Activated T-cell treated with anti-CD3 and anti-CD28 coated beads for 1 hour (primary cell): ENCODE measurements at places on chromosomes 7 and 10.

- DNase-seq = no peak
Observed at GRCh38 chr7:2086229-2086628, 146.5 kb downstream of the MAD1L1 start.

DNA sequence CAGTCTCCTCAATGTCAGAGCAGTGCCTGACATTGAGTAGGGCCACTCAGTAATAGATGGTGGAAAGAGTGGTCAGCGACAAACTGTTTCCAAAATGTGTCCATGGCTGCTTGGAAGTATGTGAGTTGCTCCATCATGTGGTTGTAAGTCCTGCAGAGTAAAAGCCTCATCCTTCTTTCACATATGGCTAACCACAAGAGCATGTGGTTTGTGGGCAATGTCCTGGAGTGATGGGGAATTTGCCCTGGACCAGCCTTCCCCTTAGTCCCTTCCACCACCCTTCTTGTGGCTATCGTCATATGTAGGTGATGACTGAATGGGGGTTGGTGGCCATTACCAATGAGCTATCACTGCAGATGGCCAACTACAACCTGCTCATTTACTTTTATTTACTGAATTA, 33.0 kb upstream of the PLXNA4 start:
- DNase-seq = no peak

DNA sequence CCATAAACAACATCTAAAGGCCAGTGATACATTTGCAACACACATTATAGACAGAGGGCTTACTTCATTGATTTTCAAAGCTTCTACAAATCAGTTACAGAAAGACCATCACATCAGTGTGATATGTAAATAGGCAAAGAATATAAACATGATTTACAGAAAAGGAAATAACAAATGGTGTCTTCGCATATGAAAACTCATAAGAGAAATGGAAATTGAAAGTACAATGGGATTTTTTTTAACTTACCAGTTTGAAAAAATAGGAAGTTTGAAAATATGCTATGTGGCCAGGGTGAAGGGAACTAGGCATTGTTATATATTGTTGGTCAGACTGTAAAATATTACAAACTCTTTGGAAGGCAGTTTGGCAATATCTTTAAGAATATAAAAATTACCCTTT, 27.3 kb downstream of the SEC23IP start:
- no peak for DNase-seq

DNA sequence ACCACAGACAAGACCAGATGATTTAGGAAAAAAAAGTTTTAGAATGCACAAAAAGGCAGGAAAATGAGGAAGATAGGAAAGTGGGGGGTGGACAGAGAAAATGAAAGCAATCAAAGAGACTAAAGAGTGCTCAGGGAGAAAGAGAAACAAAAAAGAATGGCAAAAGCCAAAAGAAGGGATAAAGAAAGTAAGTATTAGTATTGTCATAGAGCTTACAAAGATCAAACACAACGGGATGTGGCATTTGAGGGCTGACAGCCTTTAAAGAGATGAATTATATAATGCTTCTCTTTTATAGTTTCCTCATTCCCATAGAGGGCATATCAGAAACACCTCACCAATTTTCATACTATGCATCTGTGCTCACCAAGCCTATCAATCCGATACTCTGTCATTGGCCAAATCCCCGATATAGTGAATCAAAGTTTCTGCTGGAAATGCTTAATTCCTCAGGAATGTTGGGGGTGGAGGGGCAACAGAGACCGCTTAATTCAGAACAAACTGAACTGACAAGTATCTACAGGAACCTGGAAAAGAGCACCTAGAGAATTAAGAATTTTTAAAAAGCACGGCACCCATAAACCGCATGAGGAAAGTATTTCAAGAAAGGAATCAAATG, 2.7 kb downstream of the COG5 start:
- no peak for DNase-seq

GRCh38 chr7:14937581-14937980, 35.0 kb upstream of the DGKB start:
- no peak for DNase-seq

- DNase-seq = no peak
Observed at GRCh38 chr10:4648999-4649398, 177.0 kb upstream of the AKR1E2 start.

GRCh38 chr10:124470544-124471434, 9.2 kb downstream of the LHPP start:
- DNase-seq = no peak

DNA sequence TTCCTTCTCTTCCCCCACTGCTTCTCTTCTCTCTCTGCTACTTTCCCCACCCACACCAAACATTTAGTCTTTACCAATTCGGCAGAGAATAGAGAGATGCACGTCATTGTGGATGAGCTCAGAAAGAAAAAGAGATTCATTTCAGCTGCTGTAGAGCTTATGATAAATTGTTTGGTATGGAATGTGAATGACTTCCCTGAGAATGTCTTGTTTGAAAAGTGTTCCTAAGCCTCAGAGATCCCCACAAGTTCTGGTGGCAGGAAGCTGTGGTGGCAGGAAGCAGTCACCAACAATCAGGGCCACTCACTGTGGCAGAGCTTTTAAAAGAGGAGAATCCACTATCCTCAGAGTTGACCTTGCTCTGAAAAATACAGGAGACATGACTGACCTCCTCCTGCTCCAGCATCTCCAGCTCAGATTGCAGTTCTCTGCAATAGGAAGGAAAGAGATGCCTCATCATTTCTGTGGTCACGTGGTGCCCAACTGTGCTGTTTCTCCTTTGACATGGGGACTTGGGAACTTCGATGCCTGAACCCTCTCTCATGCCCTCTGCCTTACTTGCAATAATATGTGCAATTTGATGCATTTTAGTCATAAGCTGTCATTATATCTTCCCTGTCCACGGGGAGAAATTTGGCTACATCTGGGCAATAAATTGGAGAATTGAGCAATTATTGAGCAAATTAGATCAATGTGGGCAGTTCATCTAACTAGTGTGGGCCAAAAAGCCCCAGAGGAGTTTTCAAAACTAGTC, 76.5 kb downstream of the BMPER start:
- DNase-seq = no peak

DNA sequence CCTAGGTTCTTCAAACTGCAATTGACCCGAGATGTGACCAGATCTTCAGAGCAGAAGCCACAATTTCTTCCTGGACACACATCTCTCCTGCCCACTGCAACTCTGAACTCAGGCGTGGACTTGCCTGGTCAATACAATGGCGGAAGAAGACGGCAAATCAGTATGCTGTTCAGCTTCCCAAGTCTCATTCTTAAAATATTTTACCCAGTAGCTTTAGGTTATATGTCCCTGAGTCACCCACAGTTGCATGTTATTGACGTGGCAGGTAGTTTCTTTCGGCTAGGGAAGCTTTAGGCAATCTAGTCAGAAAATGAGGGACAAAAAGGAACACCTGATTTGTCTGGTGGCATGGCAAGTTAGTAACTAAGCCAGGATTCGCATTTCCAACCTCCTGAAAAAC, 22.5 kb downstream of the CEP41 start:
- DNase-seq = no peak
